ENCODE measurements at places on chromosomes 5 and 9.
A peak's percentile ranks its signal among the peaks of the same experiment; 100 is the strongest.

DNA sequence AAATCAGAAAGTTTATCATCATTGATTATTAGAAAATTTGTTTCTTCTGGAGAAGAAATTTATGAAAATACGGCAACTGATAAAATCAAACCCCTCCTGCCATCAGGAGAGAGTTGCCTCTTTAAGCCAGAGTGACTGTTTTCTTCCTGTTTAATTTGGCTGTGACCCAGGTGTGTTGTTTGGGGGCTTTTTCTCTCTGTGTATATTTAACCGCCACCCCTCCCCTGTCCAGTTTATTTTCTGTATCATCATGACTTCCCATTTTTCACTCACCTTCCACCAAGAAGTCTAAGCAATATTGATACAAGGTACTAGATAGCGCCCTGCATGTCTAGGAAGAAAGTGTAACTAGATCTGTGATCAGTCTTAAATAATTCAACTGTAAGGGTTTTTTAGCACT is 50.1 kb downstream of the FAM78A start:
- DNase-seq = no peak

DNA sequence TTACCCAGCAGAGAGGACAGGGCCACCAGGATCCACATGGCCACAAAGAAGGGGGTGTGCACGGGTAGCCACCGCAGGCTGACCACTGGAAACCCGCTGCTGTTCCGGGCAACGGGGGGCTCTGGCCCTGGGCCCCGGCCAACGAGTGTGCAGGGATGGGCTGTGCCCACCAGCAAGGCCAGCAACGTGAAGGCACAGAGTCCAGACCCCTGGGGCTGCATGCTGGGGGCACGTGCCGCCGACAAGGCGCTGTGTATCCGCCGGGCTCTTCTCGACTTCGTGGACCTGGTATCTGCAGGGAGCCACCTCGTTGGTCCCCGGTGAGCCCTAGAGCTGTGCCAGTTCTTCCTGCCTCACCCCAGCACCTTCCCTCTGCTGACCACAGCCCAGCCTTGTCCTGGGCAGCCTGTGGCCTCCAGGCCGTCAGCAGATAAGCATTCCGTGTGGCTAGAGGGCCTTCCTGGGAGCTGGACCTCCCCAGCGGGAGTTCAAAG is 42.2 kb upstream of the CEP72 start:
- DNase-seq = no peak

GRCh38 chr5:178520851-178521250 is 69.3 kb downstream of the COL23A1 start:
- DNase-seq = no peak

- DNase-seq = no peak
Observed at GRCh38 chr5:148491793-148492184, 108.0 kb downstream of the FBXO38 start.

DNA sequence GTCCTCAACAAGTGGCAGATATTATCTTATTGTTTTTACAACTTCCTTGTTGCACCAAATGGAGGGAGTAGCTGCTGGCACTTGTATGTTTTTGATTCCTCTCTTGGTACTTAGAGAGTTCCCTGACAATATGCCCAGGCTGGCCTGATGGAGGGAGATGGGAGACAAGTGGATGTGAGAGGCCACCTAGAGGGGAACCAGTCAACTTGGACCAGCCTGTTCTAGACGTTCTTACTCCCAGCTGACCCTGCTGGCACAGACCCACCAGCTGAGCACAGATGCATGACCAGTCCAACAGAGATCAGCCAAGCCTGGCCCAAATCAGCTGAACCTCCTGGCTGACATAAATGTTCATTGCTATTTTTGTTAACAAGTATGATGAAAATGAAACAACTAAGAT is 60.9 kb upstream of the GDNF start:
- DNase-seq = no peak

- DNase-seq = peak; percentile 47
Observed at GRCh38 chr9:72592502-72593403, 71.3 kb downstream of the TMC1 start.

DNA sequence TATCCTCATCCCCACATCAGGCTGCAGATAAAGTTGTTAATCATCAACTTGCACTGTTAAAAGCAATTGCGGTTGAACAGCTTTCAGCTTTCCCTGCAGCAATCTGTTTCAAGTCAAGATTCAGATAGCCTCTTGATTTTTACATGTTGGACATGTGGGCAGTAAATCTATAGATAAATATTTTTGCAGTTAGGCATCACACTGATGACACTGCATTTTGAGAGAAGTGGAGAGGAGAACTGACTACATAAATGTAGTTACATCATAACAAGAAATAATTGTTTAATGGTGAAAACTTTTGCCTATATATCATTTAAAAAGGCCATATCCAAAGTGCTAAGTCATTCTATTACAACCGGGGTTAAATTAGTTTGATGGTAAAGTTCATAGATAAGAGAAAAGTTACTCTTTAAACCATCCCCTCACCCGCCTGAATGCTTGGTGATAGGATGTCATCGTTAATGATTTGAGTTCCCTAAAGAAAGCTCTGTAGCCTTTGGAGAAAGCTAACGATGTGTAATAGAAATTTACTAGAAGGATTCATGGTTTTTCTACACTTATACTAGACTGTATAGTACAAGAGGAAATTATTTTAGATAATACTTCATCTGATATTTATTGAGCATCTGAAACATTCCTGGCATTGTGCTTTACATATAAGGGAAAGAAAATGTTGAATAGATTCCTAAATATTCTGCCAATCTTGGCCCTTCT is 30.8 kb upstream of the ALDH1A1 start:
- no peak for DNase-seq

- DNase-seq = no peak
Observed at GRCh38 chr5:142578161-142578830, 107.6 kb downstream of the FGF1 start.

- no peak for DNase-seq
Observed at GRCh38 chr9:105647595-105648349, 14.5 kb upstream of the TAL2 start.

- DNase-seq = no peak
Observed at GRCh38 chr5:9956725-9957124, 293.0 kb downstream of the ATPSCKMT start.

GRCh38 chr9:122192261-122192875 is 32.7 kb downstream of the MORN5 start:
- DNase-seq = no peak

DNA sequence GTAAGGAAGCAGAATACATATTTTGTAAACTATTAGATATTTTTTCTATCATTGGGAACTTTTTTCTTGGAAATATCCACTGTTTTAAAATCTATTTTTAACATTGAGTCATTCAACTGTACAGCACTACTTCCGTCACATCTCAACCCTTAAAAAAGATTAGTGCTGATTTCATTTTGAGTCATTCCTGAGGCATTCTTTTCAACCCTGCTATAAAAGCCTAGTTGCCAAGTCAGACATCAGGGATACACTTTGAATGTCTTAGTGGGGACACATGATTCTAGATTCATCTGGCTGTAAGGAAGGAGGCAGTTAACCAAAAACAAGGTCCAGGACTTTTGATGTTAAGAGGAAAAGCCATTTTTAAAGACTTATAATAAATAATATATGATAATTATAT is 160.9 kb downstream of the GIN1 start:
- DNase-seq = no peak

GRCh38 chr9:122860319-122861142 is 32.1 kb upstream of the PDCL start:
- DNase-seq = no peak

- DNase-seq = no peak
Observed at GRCh38 chr5:120254385-120254784, 209.7 kb upstream of the PRR16 start.

GRCh38 chr5:150672237-150672883 is 11.3 kb downstream of the MYOZ3 start:
- DNase-seq = no peak

DNA sequence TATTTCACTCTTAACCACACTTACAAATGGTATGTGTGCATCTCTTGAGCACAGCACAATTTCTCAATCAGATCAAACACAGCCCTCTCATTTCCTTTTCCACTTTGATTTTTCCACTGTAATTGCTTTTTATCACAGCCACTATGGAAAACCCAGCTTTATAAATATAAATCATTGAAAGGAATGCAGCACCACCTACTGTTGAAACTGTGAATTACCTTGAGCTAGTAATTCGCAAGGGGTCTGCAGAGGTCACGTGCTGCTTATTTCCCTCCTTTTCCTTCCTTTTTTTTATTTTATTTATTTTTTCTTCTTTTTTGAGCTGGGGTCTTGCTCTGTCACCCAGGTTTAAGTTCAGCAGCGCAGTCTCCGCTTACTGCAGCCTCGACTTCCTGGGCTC is 76.9 kb downstream of the CDH6 start:
- DNase-seq = no peak

DNA sequence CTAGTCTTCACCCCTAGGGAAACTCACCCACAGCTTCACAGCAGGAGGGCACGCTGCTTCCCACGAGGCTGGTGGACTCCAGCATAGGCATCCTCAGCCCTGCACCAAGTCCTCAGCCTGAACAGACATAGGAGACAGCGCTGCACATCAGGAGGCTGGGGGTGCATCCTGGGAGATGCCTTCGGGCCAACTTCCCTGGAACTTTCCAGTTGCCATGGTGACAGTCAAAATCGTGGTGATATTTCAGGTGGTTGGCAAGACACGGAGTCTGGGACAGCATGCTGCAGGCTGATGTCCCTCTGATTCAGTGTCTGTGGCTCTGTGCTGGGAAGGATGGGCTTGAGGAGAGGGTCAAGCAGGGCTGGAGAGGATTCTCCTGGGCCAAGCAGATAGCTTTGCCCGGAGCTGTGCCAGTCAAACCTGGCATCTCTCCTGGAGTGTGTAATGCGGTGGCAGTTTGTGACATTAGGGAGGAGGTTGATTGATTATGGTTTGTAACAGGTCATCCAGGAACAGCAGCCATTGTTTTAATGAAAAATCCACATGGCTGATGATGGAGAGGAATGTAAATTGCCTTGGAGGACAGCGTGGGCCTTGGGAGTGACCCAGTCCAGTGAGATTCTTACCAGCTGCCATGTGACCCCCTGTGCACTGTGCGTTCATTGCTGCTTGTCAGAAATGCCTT is 35.6 kb upstream of the SEMA4D start:
- no peak for DNase-seq

DNA sequence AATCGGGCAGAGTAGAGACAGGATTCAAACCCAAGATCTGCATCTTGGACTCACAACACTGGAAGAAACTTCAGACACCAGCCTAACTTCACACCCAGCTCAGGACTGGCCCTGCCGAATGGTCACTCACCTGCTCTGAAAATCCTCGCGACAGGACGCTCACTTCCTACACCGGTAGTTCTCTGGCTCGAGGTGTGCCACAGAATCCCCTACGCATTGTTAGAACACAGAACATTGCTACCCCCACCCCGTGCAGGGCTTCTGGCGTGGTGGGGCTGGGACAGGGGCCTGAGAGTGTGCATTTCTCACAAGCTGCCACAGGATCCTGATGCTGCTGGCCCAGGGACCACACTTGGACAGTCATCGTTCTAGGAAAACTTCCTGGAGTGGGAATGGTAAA is 12.1 kb downstream of the KCNMB1 start:
- DNase-seq = no peak

- DNase-seq = no peak
Observed at GRCh38 chr5:151612689-151613427, 21.7 kb upstream of the FAT2 start.

DNA sequence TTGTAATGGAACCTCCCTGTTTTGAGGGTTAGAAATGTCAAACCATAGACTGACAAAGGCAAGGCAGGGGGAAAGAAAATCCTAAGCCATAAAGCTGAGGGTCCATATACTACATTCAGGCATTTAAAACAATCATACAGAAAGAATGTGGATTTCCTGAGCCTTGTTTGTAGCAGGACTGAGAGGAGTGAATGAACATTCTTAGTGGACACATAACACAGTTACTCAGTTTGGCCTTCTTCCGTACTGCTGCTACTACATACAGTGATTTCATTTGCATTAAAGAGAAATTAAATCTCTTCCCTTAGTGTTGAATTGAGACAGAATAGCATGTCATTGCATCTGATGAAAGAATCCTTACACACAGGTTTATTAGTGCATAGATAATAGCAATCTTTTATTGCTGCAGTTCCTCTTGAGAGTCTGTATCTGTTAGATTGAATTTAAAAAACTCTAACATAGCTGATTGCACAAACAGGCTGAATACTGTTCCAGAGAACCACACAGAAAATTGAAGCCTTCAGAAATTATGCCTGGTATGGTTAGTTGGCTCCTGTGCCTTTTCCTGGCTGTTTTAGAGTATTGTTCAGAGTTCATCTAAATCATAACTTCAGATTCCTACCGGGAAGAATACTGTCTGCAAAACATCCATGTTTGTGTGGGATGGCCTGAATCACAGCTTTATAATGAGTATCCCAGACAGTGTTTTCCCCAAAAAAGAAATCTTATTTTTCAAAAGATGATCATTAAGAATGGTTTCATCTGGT is 2.0 kb upstream of the MTX3 start:
- no peak for DNase-seq

DNA sequence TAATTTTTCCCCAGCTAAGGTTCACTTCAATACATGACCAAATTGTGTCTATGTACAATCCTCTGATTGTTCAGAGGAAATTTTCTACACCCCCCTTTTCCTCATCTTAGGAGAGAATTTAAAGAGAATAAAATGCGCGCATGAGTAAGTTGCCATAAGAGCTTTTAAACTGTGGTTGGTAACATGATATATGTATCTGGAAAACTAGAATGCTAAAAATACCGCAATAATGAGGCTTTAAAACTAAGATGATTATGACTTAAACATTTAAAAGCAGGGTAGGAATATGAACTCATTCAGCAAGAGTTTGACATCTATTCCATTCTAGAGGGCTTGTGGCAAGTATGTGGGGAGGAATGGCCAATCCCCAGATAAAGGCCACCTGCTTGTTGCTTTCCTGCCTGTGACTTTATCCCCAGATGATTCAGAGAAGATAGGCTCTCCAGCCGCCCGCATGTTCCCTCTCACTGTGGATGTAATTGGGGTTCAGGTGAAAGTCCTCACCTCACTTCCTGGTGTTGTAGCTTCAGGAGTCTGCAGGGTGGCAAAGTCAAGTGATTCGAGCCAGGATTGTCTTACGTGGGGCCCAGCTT is 26.5 kb upstream of the BASP1 start:
- DNase-seq = no peak

DNA sequence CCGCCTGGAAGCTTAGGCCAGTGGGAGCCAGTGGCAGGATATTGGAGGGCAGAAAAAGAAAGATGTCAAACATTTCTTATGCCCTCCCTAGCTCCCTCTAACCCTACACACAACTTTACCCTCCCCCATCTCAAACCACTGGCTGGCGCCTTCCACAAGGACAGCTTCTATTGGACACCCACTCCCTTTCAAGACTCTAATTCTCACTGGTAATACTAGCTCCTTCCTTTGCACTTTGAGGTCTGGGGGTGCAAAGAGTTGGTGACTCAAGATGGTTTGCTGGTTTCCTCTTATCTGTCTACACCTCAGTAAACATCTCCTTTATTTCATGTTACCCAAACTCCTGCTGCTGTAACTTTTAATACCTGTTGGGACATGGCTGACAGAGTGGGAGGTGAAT is 11.6 kb upstream of the ITGA1 start:
- no peak for DNase-seq

GRCh38 chr5:2783223-2783622 is 31.7 kb upstream of the IRX2 start:
- DNase-seq = no peak

GRCh38 chr9:37262410-37262809 is 142.0 kb downstream of the ZCCHC7 start:
- DNase-seq = no peak
